Fibroblast of gingiva (primary cell): ENCODE measurements at places on chromosomes 12 and 14.

- DNase-seq: no peak
These were observed 86.0 kb upstream of the BCL11B start for GRCh38 chr14:99357916-99358390.

- DNase-seq: no peak
These were observed 4.2 kb downstream of the OR10G3 start for GRCh38 chr14:21575661-21576060.

DNA sequence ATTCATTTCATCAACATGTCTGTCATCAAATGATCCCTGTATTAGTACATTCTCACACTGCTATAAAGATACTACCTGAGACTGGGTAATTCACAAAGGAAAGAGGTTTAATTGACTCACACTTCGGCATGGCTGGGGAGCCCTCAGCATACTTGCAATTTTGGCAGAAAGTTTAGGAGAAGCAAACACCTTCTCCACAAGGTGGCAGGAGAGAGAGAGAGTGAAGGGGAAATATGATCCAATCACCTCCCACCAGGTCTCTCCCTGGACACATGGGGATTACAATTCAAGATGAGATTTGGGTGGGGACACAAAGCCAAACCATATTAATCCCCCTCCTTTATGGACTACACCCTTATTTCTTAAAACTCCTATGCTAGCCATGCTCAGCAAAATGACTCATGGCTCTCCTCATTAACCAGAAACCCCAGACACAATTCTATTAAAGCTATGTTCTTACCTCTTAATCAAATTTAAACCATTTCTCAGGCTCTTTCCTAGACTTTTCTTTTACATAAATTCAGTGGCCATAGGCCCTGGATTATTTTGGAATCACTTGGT is 932.3 kb downstream of the FLRT2 start:
- DNase-seq: peak; percentile 6

GRCh38 chr12:129559776-129560175 is 344.0 kb downstream of the TMEM132D start:
- DNase-seq: no peak

GRCh38 chr12:31456562-31456961 is 130.6 kb upstream of the SINHCAF start:
- no peak for DNase-seq

DNA sequence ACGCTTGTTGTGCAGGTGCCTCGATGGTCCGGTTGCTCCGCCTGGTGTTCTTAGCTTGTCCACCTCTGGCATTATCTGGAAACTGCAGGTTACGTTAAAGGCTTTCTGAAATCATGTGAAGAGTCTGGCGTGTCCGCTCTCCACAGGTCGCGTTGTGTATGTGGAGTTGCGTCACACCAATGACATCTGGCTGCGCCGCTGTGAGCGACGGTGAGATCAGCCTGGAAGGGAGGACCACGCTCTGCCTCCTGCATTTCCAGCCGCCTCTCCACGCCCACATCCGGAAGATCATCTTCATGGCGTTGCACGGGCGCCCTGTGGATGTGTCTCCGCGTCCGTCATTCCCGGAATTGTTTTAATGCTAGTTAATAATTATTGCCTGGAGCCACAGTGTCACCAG is 50.6 kb upstream of the GALNT9 start:
- DNase-seq: no peak

GRCh38 chr14:90641615-90642243 is 174.5 kb downstream of the TTC7B start:
- DNase-seq: no peak

- DNase-seq: no peak
These were observed 478.0 kb downstream of the NAV3 start for GRCh38 chr12:78308701-78309100.

GRCh38 chr12:28604240-28604639 is 414.0 kb downstream of the CCDC91 start:
- no peak for DNase-seq

- no peak for DNase-seq
These were observed 13.9 kb upstream of the FRS2 start for GRCh38 chr12:69456239-69456638.

DNA sequence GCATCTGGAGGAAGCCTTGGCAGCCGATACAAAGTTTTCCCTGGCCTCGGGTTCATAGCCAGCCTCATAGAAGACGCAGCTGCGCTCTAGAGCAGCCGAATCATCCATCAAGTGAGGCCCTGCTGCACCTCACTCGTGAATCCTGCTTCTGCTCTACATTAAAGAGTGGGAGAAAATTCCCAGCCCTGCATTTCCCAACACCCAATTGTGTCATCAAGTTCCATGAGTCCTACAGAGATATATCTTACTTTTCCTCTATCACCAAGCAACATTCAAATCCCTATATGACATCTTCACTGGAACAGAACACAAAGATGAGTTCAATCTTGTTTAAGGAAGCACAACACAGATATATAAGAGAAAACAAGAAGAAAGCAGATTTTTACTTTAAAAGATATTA is 139.3 kb downstream of the TTC7B start:
- peak; percentile 21 for DNase-seq

GRCh38 chr14:54929556-54929955 is 26.9 kb upstream of the GCH1 start:
- no peak for DNase-seq

DNA sequence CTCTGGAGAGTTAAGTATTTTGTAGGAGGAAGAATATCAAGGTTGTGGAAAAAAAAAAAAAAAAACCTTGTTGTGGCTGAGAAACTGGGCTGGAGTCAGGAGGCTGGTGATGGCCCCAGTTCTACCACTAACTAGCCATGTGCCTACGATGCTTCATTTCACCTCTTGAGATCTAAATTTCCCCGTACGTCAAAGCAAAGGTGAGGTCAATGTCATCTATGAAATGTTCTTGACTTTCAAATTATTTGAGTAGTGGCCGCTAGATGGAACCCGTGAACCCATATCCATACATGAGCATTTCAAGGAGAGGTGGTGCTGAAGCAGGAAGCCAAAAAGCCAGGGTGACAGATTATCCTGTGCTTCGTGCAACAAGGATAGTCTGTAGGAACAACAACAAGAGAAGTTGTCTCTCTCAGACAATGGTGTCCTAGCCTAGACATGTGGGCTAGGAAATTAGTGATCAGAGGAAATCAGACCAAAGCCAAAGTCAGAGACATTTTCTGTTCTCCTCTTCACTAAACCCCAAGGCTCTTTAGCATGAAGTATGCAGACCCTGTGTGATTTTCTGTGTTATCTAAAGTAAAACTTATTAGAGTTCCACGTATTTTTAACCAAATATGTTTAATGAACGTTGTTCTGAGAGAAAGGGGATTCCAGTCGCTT is 95.5 kb upstream of the ETV6 start:
- peak; percentile 38 for DNase-seq

DNA sequence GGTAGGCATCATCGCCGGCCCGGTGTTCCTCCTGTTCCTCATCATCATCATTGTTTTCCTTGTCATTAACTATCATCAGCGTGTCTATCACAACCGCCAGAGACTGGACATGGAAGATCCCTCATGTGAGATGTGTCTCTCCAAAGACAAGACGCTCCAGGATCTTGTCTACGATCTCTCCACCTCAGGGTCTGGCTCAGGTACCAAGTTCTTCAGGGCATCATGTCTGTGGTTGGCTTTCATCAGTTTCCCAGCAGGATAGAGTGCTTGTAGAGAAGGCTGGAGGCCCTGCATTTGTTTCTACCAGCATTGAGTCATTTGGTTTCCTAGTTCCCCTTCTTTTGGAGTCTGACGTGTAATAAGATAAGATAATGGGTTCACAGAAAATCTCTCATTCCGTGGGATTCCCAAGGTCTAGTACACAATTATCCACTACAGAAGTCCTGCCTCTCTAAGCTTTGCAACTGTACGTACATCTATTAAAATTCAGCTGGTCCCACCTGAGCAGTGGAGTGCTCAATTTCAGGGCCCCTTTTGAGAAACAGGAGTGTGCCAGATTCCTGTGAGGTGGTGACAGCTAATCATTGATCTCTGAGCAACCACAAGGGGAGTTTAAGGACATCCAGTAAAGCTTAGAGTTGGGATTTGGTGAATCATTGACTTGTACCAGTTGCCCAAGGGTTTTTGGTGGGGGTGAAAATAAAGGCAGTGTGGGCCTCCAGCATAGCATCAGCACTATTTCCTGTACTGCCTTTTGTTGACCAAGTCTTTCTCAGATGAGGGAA is 25.1 kb downstream of the ACVR1B start:
- no peak for DNase-seq

DNA sequence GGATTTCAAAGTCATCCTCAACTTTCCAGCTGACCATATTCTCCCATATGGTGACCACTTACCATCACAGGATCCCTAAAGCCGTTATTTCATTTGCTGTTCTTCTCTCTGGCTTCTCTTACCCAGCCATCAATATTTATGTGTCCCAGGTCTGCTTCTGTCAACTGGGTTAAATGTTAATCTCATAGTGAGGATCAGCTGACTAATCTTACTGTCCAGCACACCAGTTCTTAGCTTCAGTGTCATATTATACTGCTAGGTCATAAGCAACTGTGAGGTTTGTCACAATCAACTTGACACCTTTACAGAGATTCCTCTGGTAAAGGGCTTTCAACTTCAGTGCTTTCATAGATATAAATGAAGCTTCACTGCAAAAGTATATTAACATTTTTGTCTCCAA is 294.4 kb downstream of the DIO2 start:
- no peak for DNase-seq

- no peak for DNase-seq
These were observed 138.1 kb upstream of the FLRT2 start for GRCh38 chr14:85391892-85392291.

- no peak for DNase-seq
These were observed 45.6 kb downstream of the LTBP2 start for GRCh38 chr14:74566174-74567141.

GRCh38 chr12:16281157-16281556 is 3.7 kb upstream of the SLC15A5 start:
- peak; percentile 81 for DNase-seq

DNA sequence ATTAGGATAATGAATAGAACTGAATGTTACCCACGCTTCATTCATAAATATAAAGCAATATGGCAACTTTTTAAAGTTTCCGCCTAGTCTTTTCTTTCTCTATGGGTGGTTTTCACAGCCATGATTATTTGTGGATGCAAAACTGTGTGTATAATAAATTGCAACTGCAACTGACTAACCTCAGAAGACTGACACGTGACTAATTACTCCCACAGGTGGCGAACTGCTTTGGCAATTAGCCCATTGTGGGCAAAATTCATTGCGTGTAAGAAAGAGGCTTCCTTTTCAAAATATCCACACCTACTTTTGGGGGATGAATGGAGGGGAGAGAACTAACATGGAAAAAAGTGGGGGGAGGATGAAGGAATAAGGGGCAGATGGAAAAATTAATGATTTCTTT is 79.0 kb downstream of the SLC25A21 start:
- DNase-seq: no peak
